ENCODE measurements at places on chromosomes 6 and 20.

- DNase-seq = peak; percentile 70
These were observed 1.1 kb downstream of the CEBPB start for GRCh38 chr20:50191544-50192363.

DNA sequence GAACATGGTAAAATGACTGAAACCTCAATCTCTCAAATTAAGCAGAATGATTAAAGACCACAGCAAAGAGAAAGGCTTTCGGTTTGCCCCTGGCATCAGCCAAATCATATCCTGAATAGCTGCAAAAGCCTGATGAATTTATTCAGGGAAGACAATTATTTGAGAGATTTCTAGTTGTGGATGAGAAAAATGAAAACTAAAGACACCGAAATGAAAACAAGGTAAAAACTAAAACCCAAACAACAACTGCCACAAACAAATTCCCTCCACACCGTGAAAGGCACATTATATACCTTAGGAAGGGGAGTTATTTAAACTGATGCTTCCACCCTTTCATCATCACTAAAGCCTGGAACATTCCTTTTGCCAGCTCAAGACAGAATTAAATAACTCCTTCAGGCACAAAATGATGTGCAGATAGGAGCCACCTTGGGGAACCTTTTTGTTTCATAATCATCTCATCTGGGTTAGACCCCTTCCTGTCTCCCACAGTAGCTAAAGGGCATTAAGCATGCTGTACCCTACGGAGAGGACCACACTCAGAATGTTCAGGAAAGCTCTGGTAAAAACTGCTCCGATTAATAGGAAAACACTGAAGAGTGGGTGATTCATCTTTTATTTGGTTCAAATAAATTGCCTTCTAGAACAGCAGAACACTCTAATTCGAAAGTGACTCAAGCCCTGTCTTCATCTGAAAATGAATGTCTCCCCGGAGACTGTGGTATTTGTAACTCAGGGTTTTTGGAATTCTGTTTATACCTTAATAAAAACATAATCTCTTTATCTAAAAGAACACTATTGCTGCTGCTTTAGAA lies 9.1 kb upstream of the ANKRD60 start:
- DNase-seq = no peak

- no peak for DNase-seq
These were observed 4.2 kb downstream of the AHI1 start for GRCh38 chr6:135493218-135493961.

GRCh38 chr6:52643158-52643557 lies 27.8 kb upstream of the TMEM14A start:
- DNase-seq = no peak

DNA sequence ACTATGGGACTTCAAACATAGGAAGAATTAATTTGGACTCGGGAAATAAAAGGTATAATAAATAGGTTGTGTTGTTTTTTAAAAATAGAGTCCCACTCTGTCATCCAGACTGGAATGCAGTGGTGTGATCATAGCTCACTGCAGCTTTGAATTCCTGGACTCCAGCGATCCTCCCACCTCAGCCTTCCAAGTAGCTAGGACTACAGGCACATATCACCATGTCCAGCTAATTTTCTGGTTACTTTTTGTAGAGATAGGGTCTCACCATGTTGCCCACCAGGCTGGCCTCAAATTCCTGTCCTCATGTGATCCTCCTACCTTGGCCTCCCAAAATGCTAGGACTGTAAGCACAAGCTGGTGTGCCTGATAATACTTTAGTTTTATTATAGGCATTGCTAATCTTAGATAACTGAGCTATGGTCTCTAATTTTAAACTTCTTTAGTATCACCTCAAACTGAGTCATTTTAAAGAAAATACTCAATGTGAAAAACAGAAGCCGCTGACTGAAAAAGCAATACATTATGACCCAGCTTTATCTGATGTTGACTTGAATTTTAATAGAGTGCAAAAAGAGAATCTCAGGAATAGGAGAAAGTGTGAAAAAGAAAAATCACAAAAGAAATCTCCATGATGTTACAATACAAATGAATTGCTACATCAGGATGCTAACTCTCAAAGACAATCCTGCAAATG lies 251.0 kb downstream of the RNGTT start:
- DNase-seq = no peak

DNA sequence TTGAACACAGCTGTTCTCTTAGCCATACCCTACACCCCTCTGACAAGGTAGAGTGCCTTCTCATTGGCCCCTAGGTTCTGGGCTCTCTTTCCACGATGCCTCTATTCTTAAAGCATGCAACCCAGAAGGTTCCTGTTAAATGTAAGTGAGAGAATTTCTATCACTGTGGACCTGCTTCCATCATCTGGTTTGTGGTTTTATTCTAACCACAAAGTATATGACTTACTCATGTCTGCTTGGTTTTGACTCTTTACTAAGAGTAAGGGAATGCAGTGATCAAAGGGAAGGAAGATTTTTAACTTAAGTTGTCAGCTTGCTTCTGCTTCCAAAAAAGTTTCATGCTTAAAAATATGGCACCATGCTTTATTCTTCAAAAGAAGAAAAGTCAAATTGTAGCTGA lies 80.2 kb downstream of the ANKEF1 start:
- DNase-seq = no peak

GRCh38 chr6:108621117-108621516 lies 60.4 kb downstream of the FOXO3 start:
- no peak for DNase-seq

DNA sequence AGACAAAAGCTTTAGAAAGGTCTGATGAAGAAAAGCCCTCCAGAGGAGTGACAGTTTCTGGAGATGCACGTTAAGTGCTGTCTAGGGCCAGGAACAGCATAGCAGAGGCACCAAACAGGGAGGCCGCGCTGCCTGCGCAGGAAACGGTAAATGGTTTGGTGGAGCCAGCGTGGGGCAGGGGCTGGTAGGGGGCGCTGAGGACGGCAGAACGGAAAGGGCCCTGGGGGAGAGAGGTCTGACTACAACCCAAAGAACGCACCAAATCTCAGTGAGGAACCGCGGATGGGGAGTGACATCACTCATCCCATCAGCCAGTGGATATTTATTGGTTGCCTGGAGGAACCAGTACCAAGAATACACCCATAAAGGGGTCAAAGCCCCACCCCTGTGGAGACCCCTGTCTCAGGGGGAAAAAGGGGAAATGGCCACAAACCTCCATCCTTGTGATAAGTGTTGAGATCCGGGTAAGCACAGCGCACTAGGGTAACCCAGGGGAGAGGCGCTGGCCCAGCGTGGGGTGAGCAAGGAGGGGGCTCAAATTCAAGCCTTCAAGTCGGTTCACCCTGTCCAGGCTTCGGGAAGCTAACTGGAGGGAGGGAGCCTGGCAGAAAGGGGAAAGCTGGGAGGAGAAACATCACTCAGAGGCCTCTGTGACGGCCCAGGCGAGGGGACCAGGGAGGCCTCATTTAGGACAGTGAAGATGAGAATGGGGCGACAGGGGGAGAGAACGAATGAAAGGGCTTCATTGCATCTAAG lies 249.2 kb upstream of the QKI start:
- DNase-seq = no peak

DNA sequence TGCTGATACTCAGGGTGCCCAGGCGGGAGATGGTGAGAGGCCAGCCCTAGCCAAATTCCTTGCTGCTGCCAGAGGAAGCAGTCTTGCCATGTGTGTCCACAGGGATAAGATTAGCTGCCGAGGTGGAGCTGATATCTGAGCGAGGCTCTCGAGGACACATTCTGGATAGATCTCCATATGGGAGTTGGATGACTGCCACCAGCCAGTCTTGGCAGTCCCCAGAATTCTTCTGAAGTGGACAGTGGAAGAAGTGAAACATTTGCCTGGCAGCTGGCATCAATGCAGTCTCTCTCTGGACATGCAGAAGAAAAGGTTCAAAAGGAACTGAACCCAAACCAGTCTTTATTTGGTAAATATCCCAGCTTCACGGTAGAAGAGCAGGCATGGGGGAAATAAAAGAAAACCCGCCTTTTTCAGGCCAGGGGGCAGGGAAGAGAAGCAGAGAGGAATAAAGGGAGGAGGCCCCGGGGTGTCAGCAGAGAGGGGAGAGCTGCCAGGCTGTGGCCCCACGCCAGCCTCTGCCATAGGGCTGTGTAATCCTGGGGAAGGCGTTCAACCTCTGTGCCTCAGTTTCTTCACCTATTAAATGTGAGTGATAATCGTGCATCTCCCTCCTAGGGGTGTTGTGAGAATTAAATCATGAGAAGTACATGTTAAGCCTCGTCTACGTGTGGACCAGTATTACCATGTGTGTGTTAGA lies 3.7 kb upstream of the FUCA2 start:
- DNase-seq = no peak

DNA sequence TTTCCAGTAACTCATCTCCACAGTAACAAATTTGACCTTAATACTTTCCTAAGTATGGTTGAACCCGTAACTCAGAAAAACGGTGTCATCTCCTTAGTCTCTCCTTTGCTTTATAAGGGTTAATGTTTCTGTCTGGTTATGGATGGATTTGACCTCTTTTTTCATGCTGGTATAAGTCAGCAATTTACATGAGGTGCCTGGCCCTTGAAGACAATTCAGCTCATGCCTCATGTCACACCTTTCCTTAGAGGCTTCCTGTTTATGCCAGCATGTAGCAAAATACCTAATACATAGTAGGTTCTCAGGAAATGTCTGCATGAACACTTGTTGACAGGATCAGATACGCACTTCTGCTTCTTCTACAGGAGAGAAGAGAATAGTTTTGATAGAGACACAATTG lies 37.7 kb upstream of the C20orf144 start:
- no peak for DNase-seq

DNA sequence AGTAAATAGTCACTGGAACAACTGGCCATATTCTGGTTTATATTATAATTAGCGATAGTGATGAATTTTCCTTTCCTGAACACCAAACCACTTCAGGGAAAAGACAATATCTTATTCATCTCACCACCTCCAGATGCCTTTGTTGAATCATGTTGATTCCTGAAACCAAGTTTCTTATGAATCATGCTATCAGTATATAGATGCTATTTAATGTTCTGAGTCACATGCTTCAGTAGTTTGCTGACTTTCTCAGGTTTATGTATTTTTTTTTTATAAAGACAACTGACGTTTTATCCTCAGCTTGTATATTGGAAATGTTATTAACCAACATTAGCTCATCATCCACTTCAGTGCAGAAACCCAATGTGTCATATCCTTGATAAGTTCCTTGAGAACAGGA lies 710.2 kb upstream of the POU3F2 start:
- DNase-seq = no peak

DNA sequence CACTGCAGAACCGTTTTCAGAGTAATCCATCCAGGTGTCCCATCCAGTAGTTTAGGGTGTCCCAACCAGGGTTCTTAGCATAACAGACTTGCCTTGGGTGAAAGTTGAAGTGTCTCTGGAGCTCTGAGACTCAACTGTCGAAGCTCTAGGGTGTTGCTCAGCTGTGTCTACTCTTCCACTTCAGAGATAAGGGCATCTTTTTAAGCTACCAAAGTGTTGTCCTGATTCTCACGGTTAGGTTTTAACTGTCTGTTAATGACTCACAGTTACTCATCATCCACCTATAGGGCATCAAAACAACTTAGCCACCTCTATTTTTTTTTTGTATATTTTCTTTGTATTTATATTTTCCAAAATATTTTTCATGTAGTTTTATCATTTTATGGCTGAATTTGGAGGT lies 36.9 kb upstream of the TBX18 start:
- no peak for DNase-seq

DNA sequence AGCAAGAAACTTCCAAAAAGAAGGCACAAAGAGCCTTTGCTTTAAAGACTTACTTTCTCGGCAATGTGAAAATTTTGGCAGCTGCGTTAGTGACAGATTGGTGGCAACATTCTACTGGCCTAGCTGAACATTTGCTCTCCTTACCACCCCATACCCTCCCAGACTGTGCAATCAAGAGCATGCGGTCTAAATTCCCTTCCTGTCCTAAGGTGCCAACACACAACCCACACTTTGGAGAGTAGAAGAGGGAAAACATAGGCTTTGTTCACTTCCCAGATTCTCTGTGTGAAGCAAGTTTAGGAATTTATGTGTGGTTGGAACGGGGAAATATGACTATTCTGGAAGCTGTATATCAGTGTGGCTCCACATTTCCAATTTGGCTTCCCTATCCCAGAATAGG lies 29.8 kb upstream of the NEDD9 start:
- DNase-seq = no peak

GRCh38 chr20:51153867-51154707 lies 131.2 kb upstream of the KCNG1 start:
- no peak for DNase-seq

Data from activated CD8-positive, alpha-beta T cell treated with anti-CD3 and anti-CD28 coated beads, Interleukin-2, amount 10 ng/mL, durations not matched to agents 7 days and 5 days (primary cell).